ENCODE measurements at places on chromosomes 4 and X.

- DNase-seq, result no peak
These were observed 258.0 kb upstream of the ETNPPL start for GRCh38 chr4:109020861-109021260.

GRCh38 chr4:181684310-181684709 lies 558.9 kb upstream of the TENM3 start:
- no peak for DNase-seq

DNA sequence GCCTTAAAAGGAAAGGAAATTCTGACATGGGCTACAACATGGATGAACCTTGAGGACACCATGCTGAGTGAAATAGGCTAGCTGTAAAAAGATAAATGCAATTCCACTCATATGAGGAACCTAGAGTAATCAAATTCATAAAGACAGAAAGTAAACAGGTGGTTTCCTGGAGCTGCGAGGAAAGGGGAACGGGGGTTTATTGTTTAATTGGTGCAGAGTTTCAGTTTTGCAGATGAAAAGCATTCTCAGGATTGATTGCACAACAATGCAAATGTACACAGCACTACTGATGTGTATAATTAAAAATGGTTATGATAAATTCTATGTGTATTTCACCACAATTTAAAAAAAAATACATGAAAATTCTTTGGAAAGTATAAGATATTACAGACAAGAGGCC lies 24.0 kb downstream of the PLRG1 start:
- no peak for DNase-seq

GRCh38 chr4:88130544-88131305 lies 27.7 kb downstream of the ABCG2 start:
- DNase-seq, result peak; percentile 7

DNA sequence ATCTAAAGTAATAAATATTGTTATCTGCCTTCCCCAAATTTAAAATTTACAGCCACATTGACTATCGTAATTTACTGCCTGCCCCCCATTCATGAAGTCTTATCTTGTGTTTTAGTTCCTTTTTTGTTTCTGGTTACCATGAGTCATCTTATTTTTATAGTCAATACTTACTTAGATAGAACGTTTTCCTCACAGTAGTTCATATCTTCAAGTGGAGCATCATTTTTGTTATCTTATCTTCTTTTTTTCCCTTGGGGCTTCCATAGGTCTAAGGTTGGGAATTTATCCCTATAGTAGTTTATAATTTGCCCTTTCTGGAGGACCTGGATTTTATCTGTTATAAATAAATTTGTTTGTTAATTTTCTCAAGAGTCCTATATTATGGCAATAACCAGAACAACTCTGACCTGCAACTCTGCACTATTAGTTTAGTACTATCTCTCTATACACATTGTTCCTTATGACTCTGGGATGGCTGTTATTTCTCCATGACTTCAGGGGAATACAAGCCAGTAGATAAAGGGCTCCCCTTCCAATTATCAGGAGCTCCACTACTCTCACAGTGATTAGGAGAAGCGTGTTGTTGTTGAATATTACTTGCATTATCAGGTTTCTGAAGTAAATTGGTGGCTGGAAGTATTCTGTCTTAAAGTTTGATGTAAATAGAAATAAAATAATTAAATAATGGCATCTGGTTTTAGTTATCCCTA lies 330.6 kb downstream of the GALNTL6 start:
- DNase-seq, result no peak

- no peak for DNase-seq
These were observed 176.4 kb downstream of the IL13RA2 start for GRCh38 chrX:114841051-114841450.

GRCh38 chr4:15198070-15198727 lies 195.9 kb downstream of the CPEB2 start:
- DNase-seq, result no peak

DNA sequence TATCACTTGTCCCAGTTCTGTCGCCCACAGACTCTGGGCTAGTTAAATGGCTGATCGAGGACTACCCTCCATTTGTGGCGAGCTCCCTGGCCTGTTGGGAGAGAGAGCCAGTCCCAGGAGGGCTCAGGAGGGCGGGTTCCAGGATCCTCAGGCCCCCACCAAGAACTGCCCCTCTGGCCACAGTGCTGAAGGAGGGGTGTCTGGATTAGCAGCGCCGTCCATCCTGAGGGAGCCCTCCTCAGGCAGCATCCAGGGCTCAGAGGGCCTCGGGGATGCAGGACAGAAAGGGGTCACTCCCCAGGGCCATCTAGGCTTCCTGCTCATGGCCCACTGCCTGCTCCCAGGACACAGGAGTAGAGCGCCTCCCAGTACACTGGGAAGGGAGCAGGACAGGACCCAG lies 6.1 kb downstream of the PNMA5 start:
- DNase-seq, result no peak

DNA sequence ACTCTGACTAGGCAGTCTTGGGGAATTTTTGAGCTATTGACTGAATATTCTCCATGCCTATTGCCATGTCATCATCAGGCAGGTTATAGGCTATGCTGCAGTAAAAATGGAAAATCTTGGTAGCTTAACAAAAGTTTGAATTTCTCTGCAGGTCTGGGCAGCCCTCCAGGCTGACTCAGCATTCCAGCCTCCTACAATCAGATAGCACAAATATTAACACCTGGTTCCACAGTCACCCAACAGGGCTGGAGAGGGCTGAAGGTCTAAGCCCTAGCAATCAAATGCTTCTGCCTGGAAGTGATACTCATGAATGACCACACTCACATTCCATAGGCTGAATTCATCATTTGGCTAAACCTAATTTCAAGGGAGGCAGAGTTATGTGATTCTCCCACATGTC lies 9.6 kb upstream of the PPP3CA start:
- DNase-seq, result no peak

GRCh38 chr4:74541667-74542066 lies 96.7 kb downstream of the AREG start:
- DNase-seq, result no peak

GRCh38 chr4:161696944-161697343 lies 466.9 kb downstream of the FSTL5 start:
- DNase-seq, result no peak

DNA sequence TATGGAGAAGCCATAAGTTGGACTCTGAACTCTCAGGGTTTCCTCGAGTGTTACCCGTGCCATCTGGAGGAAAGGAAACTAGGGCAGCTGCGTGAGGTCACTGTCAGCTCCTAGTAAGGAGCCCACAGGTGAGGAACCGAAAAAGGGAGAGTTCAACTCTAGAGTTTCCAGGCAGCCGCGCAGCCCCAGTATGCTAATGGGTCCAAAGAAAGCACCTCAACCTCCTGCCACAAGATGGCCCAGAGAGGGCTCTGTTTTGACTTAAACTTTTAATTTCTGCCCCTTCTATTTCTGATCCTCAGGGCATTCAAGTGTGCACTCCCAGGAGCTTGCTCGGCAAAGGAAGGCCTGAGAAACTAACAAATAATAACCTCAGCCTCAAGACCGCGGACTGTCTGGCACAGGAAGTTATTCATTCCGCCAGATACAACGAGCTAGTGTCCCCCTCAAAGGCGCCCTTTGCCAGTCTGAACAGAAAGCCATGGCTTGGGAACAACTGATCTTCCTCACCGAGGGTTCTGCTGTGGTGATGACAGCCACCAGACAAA lies 13.9 kb downstream of the SCARB2 start:
- peak; percentile 93 for DNase-seq

- DNase-seq, result no peak
These were observed 472.6 kb upstream of the CPEB2 start for GRCh38 chr4:14529653-14530052.

GRCh38 chrX:33065415-33065814 lies 145.9 kb downstream of the DMD start:
- DNase-seq, result no peak

DNA sequence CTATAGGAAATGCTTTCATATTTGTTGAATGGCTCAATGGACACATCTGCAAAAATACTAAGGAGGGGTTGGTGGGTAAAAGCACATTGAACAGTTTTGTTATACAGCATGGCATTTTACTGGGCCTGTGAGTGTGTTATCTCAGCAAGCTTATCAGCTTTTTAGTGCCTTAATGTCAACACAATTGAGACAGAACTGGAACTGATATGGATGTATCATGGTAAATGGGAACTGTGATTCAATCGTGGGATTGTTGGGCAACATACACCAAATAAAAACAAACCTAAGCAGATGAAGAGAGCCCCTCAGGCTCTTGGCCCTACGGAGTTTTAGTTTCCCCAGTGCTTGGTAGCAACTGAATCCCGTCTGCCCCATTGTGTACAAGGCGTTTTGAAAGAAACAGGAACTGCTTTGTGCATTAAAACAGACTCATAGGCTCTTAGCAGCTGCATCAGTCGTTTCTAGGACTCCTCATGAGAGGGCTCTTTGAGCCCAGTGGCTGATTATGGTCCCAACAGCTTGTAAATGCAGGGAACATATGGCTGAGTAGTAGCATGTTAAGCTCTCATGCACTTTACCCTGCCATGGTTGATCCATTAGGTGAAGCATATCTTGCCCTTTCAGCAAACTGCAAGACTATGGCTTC lies 7.3 kb downstream of the GPR119 start:
- peak; percentile 35 for DNase-seq

DNA sequence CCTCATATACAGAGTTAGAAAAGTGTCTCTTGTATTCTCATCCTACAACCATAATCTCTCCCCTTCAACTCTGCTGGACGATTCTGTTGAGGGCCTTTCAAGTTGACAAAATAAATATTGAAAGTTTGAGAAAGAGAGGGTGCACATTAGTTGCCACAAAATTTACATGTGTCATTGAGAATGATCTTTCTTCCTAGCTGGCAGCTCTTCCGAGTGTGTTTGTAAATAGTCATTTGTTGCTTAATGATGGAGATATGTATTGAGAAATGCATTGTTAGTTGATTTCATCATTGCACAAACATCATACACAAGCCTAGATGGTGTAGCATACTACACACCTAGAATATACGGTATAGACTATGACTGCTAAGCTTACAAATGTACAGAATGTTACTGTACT lies 632.8 kb upstream of the AMOT start:
- DNase-seq, result no peak

DNA sequence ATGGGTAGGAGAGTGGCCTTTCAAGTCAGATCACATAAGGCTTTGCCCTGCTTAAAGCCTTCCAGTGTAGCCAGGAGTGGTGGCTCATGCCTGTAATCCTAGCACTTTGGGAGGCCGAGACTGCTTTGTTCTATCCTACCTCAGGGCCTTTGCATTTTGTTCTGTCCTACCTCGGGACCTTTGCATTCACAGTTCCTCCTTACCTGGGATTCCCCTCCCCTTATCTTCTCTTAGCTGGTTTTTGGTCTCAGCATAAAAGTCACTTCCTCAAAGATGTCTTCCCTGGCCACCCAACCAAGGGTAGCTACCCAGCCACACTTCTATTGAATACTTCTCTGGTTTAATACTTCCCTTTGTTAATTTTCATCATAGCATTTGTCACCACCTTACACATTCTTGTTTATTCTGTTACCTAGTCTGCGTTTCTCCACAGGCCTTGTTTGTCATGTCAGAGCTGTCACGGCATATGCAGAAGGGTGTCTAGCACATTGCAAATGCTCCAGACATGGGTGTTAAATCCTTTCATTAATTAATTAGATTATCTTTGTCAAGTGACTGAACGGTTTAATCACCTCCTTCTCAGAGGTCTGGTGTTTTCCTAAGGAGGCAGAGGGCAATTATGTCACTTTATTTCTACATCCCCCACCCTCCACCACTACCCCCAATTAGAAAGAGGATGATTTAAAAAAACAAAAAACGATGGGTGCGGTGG lies 11.3 kb upstream of the SETD7 start:
- DNase-seq, result no peak

- DNase-seq, result no peak
These were observed 22.9 kb upstream of the SGMS2 start for GRCh38 chr4:107801766-107802211.

DNA sequence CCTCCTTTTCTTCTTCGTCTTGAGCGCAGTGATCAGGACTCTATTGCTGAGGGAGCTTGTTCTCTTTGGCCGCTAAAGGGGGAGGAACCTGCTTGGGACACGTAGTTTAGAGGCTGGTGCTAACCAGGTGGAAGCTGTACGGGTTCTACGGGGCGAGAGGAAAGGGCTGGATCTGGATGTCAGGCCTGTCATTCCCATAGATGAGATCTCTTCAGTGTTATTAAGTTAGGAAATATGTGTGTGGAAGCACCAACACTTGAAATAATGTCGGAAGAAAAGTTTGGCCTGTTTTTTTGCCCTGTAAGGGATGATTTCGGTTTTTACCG lies 643 bp downstream of the SRP72 start:
- no peak for DNase-seq

DNA sequence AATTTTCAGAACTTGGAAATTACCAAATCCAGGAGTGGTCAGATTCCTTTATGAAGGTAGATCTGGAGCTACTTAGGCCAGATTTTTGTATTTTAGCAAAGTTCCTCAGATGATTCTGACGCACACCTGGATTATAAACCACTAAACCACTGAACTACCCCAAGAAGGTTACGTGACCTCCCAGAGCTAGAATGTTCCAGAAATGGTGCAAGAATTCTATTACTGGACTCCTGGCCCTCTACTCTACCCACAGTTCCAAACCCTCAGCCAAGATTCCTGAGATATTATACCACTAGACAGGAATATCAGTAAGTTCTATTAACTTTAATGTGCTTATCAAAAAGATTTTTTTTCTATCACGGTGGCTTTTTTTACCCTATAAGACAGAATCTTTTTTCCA lies 67.1 kb downstream of the ABCG2 start:
- no peak for DNase-seq

GRCh38 chr4:186010821-186011220 lies 58.1 kb upstream of the TLR3 start:
- no peak for DNase-seq

GRCh38 chr4:22634541-22635181 lies 58.1 kb upstream of the GBA3 start:
- no peak for DNase-seq

DNA sequence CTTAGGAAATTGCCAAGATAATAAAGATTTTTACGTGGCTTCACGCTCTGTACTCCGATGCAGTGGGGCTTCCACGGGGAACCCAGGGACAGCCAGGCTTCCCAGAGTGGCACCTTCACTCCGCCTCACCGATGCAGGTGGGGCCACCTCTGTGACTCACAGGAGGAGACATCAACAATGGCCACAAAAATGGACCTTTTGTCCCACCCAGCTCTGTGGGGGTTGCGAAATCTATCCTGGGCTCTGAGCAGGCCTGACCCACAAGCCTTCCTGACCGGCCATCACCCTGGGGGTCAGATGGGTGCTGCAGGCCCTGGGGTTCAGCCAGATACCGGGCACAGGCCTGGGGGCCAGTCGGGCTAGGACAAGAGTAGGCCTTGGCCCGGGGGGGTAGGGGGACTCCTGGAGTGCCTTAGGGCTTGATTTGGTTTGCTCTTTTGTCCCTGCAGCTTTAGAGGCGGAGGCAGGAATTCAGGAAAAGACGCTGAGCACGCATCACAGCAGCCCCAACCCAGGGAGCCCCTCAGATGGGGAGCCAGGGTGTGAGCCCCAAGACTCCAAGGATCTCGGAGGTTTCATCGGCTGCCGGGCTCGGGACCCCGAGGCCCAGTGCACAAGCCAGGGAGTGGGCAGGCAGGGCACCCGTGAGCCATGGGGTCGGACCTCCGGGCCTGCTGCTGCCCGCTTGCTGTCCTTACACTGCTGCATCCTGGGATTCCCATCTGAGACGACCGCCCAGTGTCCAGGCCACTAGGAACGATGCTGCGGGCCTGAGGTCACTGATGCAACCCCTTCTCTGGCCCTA lies 136.5 kb upstream of the NKX1-1 start:
- DNase-seq, result no peak
